Foreskin fibroblast (primary cell): ENCODE measurements at places on chromosomes 16 and 17.

DNA sequence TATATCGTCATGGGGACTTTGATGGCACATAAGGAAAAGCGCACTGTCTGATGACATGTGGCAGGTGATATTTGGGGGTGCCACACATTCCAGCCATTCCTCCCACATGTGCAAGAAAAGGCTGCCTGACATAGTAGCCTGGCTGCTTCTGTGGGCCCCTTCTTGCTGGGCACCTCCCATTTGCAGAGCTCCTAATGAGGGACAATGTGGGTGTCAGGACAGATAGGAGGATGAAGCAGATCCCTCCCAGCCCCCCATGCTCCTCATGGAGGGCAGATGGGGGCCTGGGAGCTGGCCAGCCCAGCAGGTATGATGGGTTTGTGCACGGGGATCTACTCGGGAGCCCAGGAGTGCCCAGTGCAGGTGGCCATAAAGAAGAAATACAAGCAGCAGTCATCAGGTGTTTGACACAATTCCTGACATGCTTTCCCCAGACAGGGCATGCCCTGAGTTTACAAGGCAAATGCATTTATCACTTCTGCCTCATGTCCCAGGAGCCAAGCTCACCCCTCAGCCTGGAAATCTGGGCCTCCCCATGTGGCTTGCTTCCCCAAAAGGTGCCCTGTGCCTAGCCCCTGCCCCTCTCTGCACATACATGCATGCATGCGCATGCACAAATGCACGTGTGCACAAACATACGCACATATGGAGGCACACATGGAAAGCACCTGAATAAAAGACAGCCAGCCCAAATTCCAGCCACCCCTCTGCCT lies 260.6 kb upstream of the RPL38 start:
- DNase-seq: no peak

DNA sequence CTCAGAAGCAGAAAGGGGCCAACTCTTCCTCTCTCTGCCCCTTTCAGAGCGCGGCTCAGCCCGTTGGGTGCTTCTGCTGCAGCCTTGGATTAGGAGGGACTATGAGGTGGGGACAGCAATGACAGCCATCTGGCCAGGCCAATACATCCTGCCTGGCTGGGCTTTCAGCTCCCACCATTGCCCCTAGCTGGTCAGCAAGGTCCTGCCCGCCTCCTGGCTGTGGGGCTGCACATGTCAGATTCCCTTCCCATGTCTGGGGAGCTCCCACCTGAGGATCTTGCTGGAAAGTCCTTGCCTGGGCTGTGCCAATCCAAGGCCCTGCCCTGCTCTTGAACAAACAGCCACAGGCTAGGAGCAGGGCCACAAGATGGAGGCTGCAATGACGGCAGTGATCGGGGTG lies 8.3 kb downstream of the TRIM65 start:
- no peak for DNase-seq

DNA sequence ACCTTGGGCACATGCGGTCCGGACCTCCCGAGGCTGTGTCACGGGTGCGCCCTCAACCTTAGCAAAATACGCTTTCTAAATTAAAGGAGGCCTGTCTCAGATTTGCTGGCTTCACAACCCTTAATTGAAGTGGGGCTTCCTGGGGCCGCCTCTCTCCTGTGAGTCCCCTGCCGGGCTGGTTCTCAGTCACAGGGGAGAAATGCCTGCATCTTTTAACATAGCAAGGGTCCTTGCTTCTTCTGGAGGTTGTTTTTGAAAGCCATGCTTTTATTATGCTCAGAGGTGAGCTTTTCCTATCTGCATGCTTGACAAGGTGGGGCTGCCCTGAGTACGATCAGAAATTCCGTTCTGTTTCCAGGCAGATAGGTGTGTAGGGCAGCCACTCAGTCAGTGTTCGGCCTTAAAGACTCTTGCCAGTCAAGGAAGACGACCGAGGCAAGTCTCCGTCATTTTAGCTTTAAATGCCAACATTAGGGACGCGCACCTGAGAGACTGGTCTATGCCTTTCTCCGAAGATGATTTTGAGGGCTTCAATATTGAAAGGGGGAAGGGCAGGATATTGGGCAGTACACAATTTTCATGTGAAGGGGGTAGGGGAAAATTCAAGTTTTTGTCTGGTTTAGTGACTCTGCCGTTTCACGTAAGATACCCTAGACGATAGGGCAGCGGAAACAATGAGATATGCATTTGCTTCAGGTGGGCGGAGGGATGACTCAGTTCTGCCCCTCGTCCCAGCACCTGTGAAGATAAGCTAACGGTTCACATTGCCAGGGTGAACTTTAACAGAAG lies 5.5 kb upstream of the SLC7A5 start:
- DNase-seq: no peak

GRCh38 chr16:47477679-47478078 lies 16.5 kb downstream of the PHKB start:
- DNase-seq: peak; percentile 4

DNA sequence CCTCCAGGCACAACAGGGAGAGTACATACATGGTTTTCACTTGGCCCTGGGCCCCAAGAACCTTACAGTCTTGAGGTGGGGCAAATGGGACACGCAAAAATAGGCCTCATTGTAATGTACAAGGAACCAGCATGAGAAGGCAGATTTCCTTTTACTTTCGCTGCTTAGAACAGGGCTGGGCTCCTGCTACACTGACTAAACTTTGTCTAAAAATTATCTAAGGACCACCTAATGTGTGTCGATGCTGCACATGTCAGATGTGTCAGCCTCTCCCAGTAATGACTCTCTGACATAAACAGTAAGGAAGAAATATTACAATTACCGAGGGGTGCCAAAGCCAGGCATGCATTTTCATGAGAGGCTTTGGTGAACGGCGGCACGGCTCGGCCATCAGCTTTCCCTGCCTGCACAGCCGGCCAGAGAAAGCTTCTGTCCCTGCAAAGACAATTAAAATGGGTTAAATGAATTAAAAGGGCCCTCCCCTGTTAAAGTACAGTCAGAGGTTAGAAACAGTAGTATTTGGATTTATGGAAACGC lies 224.2 kb upstream of the IRX3 start:
- DNase-seq: no peak

GRCh38 chr17:20948984-20949777 lies 93.6 kb downstream of the USP22 start:
- no peak for DNase-seq

DNA sequence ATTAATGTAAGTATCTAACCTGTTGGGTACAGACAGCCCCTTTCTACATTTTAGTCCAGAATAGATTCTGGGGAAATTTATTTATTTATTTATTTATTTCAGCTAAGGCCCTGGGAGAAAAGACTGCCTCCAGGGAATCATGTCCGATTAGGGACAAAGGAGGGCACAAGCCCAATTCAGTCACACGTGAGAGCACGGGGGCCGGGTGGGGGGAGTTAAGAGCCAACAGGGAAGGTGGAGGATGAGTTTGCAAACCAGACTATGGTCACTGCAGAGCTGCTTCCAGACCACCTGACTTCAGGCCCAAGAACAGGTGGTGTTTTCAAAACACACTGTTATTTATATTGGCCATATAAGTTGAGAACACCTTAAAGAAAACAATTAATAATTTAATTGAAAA lies 1.6 kb upstream of the ZFHX3 start:
- no peak for DNase-seq

- DNase-seq: no peak
These were observed 8.1 kb downstream of the ANKRD11 start for GRCh38 chr16:89482150-89482816.

GRCh38 chr16:26993963-26994362 lies 72.8 kb upstream of the C16orf82 start:
- DNase-seq: peak; percentile 84

GRCh38 chr17:45628019-45628418 lies 137.5 kb upstream of the PLEKHM1 start:
- no peak for DNase-seq

GRCh38 chr17:75834928-75835653 lies 9.1 kb downstream of the UNC13D start:
- DNase-seq: peak; percentile 58

DNA sequence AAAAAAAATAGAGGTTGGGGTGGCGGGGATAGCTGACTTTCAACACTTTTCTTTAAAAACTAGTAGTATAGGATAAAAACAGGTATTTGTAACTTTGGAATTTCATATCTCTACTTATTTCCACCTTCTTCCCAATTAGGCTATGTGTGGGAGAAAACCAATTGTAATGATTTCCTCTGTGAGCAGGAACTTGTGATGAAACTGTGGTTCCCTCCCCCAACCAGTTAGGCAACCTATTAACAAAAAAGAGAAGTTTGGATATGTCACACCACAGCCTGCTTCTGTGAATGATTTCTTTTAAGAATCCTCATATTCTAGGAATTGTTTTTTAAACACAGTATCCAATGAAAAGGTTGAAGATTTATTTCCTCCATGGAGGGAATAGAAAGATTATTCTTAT lies 1.9 kb downstream of the IGSF6 start:
- DNase-seq: peak; percentile 47

GRCh38 chr17:34161690-34162089 lies 93.4 kb upstream of the CCL2 start:
- no peak for DNase-seq

GRCh38 chr16:49928176-49929041 lies 72.5 kb upstream of the ZNF423 start:
- DNase-seq: no peak

DNA sequence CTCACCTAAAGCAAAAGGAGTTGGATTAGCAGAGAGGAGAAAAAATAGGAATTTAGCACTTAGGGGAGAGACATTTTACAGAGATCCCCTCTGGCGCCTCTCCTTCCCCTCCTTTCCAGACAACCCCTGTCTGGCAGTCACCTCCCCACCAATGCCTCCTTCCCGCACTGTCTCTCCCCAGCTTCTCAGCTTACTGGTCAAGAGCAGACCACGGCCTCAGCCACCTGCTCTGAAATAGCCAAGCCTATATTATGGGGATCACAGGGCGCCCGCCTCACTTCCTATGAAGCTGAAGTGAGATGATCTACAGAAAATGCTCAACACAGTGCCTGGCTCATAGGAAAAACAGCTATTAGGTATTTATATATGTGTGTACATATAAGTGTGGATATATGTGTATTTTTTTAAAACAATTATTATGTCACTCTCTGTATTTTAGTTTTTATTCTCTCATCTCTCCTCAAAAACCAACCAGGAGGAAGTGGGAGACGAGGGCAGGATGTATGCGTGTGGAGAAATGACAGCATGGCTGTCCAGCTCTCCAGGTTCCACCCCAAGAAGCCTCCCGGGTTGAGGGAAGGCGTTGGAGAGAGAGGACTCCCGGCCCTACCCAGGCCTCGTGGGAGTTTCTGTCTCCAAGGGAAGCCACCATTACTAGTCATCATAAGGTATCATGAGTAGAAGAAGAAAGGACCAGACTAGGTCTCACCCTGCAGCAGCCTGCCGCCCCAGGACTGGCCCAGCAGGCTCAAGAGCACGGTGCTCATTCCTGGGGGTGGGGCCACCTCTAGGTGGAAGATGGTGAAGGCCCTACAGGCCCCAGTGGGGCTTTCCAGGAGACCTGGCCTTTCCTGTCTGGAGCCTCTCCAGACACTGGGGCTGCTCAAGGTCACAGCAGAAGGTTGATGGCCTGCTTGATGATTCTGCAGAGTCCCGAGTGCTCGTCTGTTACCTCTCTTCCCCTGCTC lies 27.2 kb downstream of the MAP3K14 start:
- no peak for DNase-seq

GRCh38 chr17:76267051-76267576 lies 2.0 kb downstream of the UBALD2 start:
- DNase-seq: no peak

- DNase-seq: no peak
These were observed 13.5 kb upstream of the COG1 start for GRCh38 chr17:73179387-73179786.

- no peak for DNase-seq
These were observed 50.6 kb downstream of the MPHOSPH6 start for GRCh38 chr16:82119405-82119804.

- DNase-seq: no peak
These were observed 2275.5 kb downstream of the TP53TG3F start for GRCh38 chr16:35734728-35735402.

- no peak for DNase-seq
These were observed 103.7 kb downstream of the XYLT1 start for GRCh38 chr16:17367036-17367435.

DNA sequence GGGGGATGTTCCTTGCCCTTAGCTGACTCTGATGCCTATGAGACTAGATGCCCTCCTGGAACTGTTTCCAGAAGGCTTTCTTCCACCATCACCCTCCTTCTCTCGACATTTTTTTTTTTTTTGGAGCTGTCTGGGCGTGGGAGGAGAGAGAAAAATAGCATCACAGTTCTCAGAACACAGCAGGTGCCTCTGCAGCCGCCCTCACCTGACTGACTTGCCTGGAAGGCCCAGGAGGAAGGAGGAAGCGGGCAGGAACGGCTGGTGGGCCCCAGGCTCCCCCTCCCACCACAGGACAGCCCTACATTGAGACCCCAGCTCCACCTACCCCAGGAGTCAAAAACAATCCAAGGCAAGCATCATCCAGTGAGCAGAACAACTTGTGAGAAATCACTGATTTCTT lies 20.3 kb upstream of the CACNG5 start:
- DNase-seq: no peak

GRCh38 chr16:78326731-78327130 lies 227.3 kb downstream of the WWOX start:
- no peak for DNase-seq

GRCh38 chr16:49750341-49751000 lies 105.4 kb downstream of the ZNF423 start:
- no peak for DNase-seq

DNA sequence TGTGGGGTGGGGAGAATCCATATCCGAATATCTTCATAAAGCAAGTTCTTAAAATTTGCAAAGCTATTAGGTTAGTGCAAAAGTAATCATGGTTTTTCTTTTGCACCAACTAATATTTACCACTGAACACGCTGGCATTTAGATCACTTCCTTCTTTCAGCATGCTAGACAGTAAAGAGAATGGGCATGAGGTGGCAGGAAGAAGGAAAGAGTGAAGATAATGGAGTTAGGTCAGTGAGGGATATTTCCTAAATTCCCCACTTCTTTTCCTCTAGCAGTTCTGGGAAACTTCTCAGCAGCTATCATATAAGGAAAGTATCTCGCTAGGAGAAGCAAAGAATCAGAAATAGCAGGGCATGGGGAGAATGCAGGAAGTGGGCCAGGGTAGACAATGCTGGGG lies 39.0 kb downstream of the SLC6A4 start:
- DNase-seq: no peak

DNA sequence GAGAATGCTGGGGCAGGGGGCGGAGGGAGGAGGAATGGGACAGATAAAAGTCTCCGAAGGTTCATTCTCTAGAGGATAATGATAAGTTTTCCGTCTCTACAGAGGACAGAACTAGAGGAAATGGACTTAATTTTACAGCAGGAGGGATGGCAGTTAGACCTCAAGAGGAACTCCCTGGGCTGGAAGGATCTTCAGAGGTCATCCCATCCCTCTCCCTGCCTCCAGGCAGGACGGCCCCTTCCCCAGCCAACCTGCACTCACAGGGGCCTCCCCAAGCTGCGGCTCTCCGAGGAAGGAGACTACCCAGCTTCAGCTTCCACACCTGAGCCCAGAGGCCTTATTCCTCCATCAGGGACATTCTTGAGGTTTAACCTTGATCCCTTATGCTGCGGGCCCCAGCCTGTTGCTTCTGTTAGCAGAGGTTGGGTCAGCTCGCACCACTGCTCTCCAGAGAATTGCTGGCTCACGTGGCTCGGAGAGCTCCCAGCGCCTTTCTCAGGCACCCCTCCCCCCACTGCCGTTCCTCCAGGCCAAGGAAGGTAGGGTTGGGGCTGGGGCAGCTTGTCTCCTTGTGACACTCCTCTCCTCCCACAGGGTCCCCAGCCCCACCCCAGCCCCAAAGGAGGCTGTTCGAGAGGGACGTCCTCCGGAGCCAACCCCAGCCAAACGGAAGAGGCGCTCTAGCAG lies 8.5 kb downstream of the ELOB start:
- no peak for DNase-seq

GRCh38 chr17:10458701-10459100 lies 10.7 kb downstream of the MYH4 start:
- no peak for DNase-seq

- DNase-seq: peak; percentile 63
These were observed at the start of gene HBQ1 for GRCh38 chr16:180101-180675. Gene HBQ1 (plus strand): TSS chr16:180459. CDS start chr16:180487, 28 bp downstream.
